Stimulated activated CD8-positive, alpha-beta memory T cell treated with anti-CD3 and anti-CD28 coated beads, Interleukin-7, amount 100 ng/mL, for 24 hours (primary cell): ENCODE measurements at places on chromosomes 16 and 17.

DNA sequence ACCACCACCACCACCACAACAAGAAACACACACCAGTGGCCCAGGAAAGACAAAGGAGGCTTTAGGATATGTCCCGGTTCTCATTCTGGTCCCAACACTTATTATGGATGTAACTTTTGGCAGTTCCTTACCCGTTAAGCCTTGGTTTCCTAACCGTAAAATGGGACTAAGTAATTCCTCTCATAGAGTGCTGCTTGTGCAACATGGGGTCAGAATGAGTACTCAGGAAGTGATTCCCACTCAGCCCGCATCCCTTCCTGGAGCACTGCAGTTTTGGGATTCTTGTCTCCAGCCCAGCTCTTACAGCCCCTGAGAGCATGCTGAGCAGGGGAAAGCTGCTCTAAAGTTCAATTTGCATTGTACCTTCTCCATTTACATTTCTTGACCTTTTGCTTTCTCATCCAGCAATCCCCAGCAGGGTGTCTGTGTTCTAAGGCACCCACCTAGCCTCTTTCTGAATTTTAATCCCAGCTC is 262.6 kb downstream of the PRKCA start:
- no peak for DNase-seq

DNA sequence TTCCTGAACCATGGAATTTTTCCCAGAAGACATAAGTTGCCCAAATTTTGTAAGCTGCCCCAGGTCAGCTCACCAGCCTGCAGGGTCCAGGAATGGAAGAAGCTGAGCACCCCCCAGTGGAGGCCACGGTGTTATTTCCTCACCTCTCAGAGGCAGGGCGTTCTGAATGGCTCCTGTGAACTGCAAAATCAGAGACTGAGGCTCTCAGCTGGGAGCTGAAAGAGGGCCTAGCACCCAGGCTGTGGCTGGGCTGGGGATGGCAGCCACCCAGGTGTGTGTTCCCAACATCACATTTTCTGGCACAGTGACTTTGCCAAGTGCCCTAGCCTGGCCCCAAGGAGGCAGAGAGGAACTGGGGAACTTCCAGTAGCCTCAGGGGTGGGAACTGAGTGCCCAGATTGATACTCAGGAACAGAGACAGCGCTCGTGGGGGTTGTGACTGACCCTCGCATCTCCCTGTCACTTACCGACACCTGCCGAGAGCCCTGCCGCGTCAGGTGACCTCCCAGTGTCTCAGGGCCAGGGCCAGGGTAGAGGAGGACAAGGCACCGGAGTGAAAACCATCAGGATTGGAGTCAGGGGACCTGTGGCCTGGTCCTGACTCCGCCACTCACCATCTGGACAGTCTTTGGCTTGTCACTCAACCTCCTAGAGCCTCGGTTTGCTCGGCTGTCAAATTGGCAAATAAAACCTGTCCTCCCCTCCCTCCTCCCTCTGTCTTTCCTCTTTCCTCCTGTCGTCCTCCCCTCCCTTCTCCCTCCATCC is 11.3 kb downstream of the CACNG4 start:
- DNase-seq: no peak

GRCh38 chr16:1963806-1964505 is 670 bp downstream of the RPS2 start:
- no peak for DNase-seq

- DNase-seq: no peak
Measured at GRCh38 chr16:50272111-50272571, 5.8 kb downstream of the ADCY7 start.

- no peak for DNase-seq
Measured at GRCh38 chr16:53726625-53727024, 22.7 kb downstream of the FTO start.

GRCh38 chr17:77188084-77189066 is 47.6 kb downstream of the SEC14L1 start:
- no peak for DNase-seq

- DNase-seq: no peak
Measured at GRCh38 chr16:63135069-63135468, 1098.8 kb upstream of the CDH8 start.

DNA sequence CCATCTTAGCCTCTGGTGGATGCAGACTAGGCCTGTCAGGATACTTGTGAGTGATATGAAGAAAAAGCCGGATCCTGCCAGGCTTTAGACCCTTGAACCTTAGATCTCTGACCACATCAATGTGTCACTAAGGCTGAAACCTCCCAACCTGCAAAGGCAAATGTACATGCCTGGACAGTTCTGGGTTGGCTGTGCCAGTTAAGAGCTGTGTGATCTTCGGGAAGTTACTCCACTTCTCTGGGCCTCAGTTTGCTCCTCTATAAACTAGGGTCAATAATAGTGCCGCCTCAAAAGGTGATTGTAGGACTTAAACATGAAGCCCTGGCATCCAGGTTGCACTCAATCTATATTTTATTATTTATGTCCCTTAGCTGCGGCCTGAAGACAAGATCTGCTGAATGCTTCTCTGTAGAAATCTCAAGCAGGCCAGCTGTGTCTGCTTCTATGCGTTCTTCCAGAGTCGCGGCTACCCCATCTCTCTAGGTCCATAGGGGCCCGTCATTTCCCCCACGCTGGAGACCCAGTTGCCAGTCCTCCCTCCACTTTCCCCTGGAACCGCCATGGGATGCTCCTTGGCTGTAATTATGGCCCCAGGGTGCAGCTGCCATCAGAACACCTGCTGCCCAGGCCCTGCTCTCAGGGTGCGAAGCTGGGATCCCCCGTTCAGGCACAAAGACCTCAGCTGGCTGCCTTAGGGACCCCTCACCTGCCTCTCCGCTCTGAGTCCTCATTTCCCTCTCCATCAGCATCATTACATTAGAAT is 50.2 kb downstream of the AKAP1 start:
- DNase-seq: no peak

- no peak for DNase-seq
Measured at GRCh38 chr17:14446825-14447224, 145.9 kb downstream of the HS3ST3B1 start.
